ENCODE measurements at places on chromosomes 7 and 10.

DNA sequence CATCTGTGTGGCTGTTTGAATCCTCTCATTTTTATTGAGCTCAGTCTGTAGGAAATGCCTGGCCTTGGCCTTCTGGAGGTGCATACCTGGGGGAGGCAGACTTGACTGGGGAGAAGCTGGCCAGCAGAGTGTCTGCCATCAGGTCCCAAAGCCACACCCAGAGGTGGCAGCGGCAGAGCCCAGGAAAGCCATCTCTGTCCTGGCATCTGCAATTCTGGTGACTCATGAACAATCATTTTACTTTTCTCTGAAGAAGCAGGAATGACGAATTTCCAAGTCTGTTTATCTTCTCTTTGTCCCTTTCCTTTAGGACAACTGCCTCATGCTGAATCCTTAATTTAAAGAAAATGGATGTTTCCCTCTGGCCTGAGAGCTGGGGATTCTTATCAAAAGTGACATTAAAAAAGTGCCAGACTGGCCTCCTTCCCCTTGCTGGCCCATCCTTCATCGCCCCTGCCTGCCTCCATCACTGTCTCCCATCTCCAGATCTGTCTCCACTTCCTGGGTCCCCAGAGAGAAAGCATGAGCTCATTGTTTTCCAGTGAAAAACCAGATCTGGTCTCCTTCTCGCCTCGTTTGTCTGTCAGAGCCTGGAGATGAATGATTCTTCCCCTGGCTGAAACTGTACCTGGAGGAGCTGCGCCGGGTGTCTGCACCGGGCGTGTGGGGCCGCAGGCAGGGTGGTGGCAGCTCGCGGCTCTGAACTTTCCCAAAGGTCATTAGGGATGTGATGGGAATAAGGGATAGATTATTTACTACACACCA is 124.5 kb downstream of the TMEM178B start:
- DNase-seq, result no peak

GRCh38 chr7:151003572-151003971 is 12.8 kb downstream of the NOS3 start:
- DNase-seq, result no peak

DNA sequence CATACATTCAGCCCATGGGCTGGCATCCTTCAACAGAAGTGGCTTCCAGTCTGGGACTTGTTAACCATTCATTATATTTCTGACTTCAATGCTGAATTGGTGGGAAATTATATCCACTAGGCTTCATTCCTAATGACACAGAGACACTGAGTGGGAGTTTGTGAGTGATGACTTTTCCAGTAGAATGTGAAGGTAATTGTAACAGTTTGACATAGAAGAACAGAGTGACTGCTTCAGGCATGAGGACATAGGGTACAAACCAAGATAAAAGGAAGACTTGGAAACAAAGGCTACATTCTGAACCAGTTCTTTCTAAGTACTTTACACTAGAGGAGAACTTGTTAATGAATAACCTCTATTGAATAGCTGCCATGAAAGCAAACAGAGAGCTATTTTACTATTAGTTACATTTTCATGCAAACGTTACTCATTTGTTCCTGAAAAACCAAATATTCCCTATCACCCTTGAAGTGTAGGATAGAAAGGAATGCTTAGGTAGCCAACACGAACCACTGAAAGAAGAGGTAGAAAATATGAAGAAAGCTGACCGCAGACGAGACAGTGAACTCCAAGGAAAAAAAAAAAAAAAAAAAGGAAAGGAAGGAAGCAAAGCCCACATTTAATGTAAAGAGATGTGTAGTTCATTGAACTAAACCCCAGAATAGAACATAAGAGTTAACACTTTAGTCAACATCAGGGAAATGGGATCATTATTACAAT is 237.0 kb upstream of the SEMA3C start:
- no peak for DNase-seq

GRCh38 chr10:114195079-114195478 is 15.9 kb downstream of the TDRD1 start:
- DNase-seq, result no peak

- no peak for DNase-seq
These were observed 49.9 kb upstream of the DIP2C start for GRCh38 chr10:739403-739802.

DNA sequence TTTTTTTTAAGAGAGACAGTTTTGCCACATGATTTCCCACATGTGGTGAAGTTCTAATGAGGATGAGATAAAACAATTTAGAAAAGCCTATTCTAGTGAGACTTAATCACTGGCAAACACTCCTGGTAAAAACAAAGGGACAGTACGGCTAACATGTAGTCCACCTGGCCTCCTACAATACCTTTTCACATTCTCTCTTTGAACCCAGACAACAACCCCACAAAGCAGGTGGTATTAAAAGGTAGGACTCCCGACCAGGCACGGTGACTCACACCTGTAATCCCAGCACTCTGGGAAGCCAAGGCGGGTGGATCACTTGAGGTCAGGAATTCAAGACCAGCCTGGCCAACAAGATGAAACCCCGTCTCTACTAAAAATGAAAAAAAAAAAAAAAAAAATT is 12.4 kb downstream of the PARD3 start:
- DNase-seq, result no peak

GRCh38 chr7:117146059-117146458 is 176.8 kb downstream of the WNT2 start:
- DNase-seq, result no peak

DNA sequence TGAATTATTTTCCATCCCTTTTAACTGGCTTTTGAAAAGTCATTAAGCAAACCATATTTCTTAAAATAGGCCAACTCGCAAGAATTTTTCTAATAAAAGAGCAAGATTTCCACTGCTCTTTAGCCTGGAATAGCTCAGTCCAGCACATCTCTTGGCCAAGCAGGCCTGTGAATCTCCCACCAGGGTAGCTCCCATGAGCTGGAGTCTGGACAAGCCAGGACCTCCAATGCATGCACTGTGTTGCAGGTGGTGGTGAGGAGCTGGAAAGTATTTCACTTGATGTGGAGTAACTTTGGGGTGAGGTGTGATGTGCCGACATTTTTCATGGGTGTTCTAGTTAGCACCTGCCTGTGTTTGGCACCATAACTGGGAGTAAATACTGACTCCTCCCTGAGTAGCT is 117.3 kb upstream of the TBX20 start:
- DNase-seq, result no peak

- no peak for DNase-seq
These were observed 60.9 kb upstream of the KAT6B start for GRCh38 chr10:74765465-74765975.

DNA sequence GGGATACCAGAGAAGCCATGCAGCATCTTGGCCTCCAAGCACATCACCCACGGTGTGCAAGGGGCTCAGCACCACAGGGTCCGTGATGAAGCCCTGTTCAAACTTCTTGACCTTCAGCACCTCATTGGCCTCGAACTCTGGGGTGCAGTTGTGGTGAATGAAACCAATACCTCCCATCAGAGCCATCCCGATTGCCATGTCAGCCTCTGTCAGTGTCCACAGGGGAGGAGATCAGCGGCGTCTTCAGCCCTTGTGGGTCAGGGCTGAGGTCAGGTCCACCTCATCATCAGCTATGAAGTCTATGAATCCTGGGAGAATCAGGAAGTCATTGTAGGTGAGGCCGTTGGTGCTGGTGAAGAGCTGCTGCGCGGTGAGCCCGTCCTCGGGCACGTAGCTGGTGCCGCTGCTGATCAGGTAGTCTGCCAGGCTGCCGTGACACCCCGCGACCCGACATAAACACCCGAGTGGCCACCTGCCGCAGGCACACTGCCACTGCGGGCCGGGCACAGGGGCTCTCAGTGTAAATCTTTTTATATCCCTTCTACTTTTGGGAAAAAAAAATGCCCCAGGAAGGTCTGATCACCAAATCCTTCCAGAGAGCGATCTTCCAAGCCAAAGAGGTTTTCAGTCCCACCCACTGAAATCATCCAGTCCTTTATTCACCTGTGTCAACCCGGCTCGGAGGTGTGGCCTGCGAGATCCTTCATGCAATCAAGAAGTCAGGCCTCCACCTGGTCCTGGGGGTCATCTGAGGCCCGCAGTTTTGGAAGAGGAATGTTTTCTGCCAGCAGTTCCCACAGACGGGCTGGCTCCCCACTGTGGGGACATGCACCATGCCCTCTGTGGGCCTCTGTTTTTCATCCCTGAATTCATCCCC is 144.1 kb upstream of the KCNMA1 start:
- no peak for DNase-seq

DNA sequence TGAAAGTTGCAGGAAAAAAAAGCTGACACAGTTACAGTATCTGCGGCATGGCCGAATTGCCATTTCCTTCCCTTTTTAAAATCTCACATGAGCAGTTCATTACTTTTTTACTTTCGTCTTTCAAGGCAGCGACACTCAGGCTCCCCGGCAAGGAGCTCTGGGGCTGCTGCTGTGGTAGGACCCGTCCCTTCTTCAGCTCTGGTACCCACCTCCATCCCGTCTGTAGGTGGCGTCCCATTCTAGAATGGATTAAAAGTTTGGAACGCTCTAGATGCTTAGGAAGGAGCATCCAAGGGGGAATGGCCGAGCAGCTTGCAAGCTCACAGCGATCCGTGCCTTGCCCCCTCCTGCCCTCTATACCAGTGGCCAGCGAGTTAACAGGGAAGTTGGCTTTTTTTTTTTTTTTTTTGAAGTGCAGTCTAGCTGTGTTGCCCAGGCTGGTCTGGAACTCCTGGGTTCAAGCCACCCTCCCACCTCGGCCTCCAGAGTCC is 22.8 kb upstream of the TTYH3 start:
- DNase-seq, result peak; percentile 73

- DNase-seq, result no peak
These were observed 84.0 kb upstream of the MYO3A start for GRCh38 chr10:25849988-25850387.

DNA sequence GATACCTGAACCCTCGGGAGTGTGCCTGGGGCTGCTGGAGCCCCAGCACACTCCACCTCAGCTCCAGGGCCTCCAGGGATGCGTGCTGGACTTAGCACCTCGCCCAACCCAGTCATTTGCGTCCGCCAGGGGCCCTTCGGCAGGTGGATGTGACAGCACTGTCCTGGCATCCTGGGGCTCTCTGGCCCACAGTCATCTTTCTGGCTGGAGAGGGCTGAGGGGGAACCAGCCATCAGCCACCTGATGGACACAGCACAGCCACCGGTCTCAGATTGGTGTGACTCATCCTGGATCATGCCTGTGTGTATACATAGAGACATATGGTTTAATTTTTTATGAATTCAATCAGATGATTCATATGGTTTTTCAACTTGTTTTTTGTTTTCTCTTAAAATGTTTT is 11.1 kb downstream of the ZNF775 start:
- no peak for DNase-seq

- no peak for DNase-seq
These were observed 1.3 kb upstream of the CDK14 start for GRCh38 chr7:90594751-90595317.

DNA sequence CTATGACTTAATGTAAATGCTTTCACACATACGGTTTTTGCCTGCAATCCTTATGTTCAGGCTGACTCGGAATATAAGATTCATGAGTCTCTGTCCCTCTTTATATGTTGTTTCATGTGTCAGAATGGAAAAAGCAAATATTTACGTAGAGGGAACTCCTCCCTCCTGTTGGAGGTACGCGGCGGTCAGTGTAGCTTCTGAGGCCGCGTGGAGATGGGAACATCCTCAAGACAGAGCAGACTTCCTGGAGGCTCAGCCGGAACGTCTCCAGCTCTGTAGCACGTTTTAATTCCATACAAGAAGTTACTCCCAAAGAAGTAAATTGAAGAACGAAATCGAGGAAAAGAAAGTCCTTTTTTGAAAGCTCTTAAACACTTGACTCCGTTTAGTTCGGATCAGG is 248.3 kb downstream of the EBF3 start:
- no peak for DNase-seq

DNA sequence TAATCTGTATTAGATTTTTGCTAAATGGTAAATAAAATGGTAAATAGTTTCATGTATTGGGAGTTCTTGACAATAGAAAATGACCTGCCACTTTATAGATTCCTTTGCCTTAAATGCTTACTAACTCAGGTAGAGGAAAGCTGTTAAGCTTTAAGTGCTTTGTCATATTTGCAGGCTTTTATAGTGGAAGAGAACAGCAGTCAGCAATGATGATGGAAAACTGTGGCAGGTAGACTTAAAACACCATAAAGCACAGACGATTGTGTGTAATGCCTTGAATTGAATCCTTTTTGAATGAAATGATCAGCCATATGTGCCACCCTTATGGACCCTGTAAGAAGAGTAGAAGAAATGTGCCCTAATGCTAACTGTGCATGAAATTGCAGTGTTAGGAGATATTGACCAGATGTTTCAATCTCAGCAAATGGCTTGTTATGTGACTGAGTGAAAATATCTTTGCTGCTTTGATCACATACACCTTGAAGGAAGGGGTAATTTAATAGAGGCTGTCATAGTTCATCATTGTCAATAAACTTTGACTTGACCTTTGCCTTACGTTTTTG is 230.4 kb downstream of the ADK start:
- no peak for DNase-seq

GRCh38 chr7:1236831-1237701 is 4.4 kb downstream of the UNCX start:
- DNase-seq, result no peak

DNA sequence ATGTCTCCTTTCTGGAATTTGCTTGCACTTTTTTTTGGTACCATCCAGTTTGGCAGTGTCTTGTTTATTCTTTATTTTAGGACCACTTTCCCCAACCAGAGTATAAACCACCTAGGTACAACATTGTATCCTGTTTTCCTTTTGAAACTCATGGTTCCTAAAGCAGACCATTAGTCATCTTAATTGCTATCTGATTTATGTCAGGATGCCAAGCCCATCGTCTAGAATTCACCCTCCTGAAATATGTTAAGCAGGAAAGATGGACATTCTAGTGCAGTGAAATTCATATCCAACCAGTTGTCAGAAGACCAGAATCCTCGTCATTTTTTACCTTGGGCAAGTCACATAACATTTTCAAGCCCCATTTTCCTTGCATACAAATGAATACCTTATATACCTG is 223.6 kb upstream of the KMT2E start:
- no peak for DNase-seq

DNA sequence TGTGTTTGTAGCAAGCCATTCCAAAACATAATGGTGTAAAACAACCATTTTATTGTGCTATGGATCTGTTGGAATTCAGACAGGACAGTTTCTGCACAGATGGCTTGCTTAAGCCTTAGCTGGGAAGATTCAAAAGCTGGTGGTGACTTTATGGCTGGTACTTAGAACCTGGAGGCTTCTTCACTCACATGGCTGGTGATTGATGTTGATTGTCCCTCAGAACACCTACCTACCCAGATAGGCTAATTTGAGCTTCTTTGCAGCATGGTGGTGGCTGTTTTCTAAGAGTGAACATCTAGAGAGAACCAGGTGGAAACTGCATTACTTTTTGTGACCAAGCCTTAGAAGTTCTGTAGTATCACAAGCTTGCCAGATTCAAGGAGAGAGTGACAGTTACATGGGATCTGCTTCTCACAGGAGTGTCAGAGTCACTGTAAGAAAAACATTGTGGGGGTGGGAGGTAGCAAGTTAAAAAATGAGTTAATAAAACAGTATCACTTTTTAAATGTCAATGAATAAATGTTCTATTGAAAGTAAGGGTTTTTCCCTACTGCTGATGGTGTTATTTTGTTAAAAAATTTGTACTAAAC is 7.1 kb downstream of the R3HCC1L start:
- no peak for DNase-seq

GRCh38 chr10:43692051-43692825 is 43.6 kb upstream of the ZNF32 start:
- DNase-seq, result no peak

Data from Kasumi-1 (cell line).